AG04449 (cell line): ENCODE measurements at places on chromosomes 2 and 18.

DNA sequence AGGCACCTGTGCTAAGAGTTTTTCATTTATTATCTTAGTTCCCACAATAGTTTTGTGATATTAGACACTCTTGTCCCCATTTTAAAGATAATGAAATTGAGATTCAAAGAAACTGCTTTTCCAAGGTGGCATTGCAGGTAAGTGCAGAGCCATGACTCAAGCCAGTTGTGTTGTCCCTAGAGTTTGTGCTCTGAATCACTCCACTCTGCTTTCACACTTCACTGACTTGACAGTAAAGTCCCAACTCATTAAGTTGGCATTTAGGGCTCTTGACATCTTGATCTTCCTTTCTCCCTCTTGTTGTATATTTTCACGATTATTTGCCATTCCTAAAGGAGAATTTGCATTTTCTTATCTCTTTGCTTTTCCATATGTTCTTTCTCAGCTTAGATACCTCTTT lies 114.3 kb downstream of the DIS3L2 start:
- DNase-seq = no peak

DNA sequence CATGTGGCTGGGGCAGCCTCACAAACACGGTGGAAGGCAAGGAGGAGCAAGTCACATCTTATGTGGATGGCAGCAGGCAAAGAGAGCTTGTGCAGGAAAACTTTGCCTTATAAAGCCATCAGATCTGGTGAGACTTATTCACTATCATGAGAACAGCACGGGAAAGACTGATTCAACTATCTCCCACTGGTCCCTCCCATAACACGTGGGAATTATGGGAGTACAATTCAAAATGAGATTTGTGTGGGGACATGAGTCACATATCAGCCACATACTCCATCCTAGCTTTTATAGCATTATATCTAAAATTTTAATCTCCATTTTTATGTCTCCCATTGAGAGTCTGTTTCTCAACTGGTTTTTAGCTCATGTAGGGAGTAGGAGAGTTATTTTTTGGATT lies 45.7 kb downstream of the ICOS start:
- DNase-seq = no peak

DNA sequence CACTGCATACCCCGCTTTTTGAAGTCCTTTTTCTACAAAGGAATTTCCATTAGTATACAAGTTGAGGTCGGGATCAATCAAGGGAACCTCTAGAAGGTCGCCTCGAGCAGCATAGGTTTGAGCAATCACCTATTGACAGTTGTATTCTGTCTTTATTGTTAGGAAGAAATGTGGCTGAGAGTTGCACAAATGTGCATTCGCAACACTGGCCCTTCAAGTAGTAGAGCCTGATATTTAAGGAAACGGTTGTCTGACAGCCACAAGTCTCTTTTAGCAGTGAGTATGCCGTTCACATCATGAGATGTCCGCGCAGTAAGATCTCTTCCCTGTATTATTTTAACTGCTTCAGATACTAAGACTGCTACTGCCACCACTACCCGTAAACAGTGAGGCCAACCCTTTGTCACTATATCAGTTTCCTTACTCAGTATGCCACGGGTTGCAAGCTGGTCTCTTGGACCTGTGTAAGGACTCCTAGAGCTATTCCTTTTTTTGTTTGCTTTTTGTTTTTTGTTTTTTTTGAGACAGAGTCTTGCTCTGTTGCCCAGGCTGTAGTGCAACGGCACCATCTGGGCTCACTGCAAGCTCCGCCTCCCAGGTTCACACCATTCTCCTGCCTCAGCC lies 10.0 kb upstream of the STARD7 start:
- DNase-seq = no peak

GRCh38 chr18:48951448-48952286 lies 902 bp upstream of the SMAD7 start:
- no peak for DNase-seq

GRCh38 chr18:24868760-24869237 lies 408.4 kb downstream of the HRH4 start:
- DNase-seq = peak; percentile 23

DNA sequence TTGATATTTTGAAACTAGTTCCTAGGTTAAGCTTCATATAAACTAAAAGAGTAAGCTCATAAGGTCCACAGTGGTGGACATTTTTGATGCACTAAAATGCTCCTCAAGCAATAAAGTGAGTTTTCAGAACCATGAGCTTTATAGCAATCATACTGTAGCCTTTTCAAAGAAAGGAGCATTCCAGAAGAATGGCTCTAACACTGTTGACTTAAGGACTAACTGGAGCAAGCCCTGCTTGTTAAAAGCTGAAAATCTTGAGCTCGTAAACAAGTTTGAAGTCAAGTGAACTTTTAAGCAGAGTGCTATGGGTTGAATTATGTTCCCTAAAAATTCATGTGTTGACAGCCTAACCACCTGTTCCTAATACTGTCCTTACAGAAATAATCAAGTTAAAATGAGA lies 38.0 kb downstream of the KYNU start:
- no peak for DNase-seq

DNA sequence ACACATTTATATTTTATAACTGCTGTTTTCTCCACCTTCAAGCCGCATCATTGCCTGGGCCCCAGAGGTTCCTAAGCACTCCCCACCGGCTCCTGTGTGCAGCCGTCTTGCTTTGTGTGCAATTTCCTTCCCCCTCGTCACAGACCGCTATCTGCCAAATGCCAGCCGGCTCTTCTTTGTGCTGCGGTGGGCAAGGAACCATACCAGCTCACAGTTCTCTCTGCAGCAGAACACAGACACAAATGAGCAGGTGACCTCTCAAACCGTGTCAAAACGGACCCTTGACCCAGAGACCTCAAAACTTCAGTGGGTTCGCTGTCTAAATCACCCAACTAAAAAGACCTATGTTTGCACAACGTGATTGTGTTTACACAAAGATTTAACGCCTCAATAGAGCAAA lies 58.2 kb downstream of the KLF7 start:
- DNase-seq = no peak

DNA sequence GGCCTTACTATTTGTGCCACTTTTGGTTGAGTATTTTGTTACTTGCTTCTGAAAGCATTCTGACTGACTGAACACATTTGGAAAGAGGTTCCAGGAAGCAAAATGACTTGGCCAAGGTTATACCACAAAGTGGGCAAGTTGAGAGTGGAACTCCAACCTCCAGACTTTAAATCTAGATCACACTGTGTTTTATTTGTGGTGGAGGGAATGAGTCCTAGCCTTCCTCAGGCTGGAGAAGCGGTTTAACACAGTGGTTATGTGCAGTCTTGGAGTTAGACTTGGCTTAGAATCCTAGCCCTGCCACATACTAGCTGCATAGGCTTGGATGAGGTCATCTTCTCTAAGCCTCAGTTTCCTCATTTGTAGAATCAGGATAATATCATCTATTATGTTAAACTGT lies 33.4 kb downstream of the PLEKHM3 start:
- DNase-seq = no peak

GRCh38 chr2:127954857-127955256 lies 69.1 kb upstream of the AMMECR1L start:
- DNase-seq = no peak

DNA sequence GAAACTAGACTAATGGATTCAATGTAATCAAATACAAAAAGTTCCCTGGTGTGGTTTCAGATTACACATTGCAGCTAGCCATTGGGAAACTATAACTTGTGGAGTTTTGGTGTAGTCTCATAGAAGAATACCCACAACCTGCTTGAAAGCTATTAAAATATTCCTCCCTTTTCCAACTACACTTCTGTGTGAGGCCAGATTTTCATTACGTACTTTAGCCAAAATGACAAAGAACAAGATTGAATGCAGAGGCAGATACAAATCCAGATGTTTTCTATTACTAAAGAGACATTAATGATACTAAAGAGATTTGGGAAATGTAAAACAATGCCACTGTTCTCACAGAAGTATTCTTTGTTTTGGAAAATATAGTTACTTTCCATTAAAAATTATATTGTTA lies 128.7 kb upstream of the SLC35G4 start:
- DNase-seq = no peak

- no peak for DNase-seq
Measured at GRCh38 chr2:102059151-102059550, 67.4 kb downstream of the IL1R2 start.

- no peak for DNase-seq
Measured at GRCh38 chr18:65567372-65567771, 183.4 kb upstream of the CDH7 start.

DNA sequence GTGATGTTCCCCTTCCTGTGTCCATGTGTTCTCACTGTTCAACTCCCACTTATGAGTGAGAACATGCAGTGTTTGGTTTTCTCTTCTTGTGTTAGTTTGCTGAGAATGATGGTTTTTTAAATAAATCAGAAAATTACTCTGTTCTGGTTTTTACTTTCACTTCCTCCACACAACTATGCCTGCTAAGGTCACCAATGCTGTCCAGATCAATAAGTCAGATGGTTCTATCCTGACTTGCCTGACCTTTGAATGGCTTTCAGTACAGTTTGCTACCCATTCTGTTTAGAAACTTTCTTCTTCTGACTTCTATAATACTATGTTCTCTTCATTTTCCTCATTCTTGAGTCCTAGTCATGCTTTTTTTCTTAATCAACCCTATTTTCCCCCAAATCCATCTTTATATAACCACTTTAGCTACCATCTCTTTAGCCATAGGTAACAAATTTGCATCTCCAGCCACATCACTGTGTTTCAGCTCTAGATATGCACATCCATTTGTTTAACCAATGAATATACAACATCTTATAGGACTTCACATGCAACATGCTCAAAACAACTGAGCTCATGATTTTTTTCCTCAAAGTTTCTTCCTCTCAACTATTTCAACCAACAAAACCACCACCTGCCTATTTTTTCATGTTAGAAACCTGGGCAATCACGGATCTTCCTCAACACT lies 58.8 kb upstream of the SLC38A11 start:
- no peak for DNase-seq
